SJCRH30 (cell line): ENCODE measurements at places on chromosomes 12 and 14.

GRCh38 chr12:90575995-90576394 is 379.0 kb downstream of the CCER1 start:
- DNase-seq, result peak; percentile 6

DNA sequence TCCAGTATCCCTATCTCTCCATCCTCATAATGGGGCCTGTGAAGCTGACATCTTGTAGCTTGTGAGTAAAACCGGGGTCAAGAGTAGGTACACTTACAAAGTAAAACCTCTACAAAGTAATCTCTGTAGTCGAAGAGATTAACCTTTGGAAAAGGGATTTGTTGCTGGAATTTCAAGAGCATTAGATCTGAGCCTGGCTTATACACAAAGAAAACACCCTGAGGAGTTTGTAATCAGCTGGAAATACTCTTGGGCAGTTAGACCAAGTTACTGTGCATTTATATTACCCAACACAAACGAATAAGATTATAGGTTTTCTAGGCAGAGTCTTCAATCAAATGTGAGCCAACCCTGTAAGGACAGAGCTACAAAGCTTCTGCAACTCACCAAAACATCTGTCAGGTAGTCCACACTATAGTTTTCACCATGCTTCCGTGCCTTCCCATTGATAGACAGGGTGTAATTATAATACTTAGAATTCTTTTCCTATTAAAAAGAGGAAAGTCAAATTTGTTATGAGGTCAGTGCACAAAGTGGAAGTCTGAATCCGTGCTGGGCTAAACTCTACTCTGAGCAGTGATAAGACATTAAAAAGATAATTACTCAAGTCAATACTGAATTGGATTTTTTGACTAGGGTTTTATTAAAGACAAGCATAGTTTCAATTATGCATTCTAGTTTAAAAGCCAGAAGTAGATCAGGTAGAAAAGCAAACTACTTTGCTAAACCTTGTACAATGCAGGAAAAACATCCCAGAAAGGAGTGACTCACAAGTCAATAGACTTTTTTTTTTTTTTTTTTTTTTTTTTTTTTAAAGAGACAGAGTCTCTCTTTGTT is 14.6 kb downstream of the GNS start:
- no peak for DNase-seq

DNA sequence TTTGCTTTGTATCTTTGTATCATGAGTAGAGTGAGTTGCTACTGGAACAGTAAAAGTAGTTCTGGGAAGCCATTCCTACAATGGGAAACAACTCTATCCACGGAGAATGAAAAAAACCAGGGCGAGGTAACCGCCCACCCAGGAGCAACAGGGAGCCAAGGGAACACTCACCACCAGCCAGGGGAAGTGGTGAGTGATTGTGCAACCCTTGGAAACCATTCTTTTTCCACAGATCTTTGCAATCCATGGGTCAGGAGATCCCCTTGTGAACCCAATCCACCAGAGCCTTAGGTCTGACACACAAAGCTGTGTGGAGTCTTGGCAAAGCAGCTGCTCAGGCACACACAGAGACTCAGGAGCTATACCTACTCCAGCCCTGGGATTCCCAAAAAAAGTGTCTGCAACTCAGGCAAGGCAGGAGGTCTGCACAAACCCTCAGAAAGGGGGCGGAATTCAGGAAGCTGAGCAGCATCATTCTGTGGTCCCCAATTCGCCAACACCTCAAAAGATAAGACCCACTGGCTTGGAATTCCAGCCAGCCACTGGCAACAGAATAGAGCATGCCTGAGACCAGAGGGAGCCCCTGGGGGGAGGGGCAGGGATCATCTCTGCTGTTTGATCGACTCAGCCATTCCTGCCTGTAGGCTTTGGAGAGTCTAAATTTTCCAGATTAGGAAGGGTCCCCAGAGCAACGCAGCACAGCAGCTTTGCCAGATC is 52.1 kb upstream of the PPFIA2 start:
- DNase-seq, result no peak

DNA sequence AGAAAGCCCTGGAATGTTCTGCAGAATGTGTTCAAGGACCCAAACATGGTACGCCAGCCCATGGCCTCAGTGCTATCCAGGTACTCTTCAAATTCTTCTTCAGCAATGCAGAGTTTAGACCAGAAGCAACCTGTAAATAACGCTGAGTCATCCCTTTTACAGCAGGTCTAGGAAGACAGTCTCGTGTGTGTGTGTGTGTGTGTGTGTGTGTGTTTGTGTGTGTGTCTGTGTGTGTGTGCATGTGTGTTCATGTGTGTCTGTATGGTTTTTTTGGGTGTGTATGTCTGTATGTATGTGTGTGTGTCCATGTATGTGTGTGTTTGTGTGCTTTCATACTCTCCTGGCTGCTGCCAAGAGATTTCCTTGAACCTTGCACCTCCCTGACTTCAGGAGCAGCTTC is 60.1 kb upstream of the RFX4 start:
- no peak for DNase-seq

GRCh38 chr14:83172363-83172762 is 1638.7 kb upstream of the SEL1L start:
- DNase-seq, result no peak

- no peak for DNase-seq
Observed at GRCh38 chr14:67705211-67705610, 3.5 kb downstream of the RDH12 start.

GRCh38 chr14:73221945-73222344 is 15.4 kb upstream of the PAPLN start:
- DNase-seq, result no peak

DNA sequence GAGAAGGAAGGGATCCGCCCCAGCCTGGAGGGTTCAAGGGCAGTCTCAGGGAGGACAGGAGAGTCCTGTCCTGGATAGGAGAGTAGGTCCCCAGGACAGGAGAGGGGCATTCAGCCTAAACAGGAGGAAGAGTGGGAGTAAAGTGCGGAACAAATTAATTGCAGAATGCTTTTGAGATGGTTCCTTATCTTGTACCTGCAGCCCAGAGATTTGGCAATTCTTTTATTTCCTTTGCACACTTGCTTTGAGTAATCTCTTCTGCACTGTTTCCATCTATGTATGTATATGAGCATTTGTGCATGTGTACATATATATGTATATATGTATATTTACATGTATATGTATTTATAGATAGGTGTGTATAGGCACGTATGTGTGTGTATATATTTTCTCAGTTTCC is 22.7 kb downstream of the PLEK2 start:
- DNase-seq, result no peak

GRCh38 chr14:79375356-79375755 is 835.9 kb downstream of the DIO2 start:
- no peak for DNase-seq

DNA sequence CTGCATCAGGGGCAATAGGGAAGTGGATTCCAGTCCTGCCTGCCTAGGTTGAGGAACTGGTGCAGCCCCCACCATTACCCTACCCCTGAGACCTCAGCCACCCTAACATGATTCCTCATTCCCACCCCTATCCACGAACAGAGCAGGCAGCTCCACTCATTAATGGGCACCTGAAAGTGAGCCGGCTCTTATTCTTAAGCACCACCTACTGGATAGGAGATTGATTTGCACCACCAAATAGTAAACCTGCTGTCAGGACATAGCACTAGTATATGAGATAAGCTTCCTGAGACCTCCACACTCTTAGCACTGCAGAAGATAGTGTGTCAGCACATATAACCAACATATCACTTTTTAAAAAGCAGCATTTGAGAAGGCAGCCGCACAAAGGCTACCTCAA is 573.2 kb downstream of the SOX5 start:
- DNase-seq, result peak; percentile 5

- no peak for DNase-seq
Observed at GRCh38 chr14:68082698-68083291, 263.2 kb downstream of the RAD51B start.

DNA sequence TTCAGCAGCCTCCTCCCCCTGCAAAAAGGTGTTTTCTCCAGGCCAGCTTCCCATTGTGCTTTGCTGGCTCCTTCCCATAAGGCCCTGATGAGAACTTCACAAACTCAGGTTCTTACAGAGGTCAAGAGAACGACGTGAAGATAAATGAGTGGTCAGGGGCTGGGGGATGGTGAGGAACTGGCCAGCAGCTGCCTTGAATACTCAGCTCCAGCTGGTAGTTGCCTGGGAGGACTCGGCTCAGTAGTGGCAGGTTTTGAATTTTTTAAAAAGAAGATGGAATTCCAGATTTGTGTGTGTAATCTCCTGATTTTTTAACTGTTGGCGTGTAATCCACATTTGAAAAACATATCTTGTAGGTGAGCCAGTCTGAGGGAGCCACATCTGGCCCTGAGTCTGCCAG is 5.9 kb downstream of the DDX55 start:
- DNase-seq, result no peak
